ENCODE measurements at places on chromosomes 6 and 20.

DNA sequence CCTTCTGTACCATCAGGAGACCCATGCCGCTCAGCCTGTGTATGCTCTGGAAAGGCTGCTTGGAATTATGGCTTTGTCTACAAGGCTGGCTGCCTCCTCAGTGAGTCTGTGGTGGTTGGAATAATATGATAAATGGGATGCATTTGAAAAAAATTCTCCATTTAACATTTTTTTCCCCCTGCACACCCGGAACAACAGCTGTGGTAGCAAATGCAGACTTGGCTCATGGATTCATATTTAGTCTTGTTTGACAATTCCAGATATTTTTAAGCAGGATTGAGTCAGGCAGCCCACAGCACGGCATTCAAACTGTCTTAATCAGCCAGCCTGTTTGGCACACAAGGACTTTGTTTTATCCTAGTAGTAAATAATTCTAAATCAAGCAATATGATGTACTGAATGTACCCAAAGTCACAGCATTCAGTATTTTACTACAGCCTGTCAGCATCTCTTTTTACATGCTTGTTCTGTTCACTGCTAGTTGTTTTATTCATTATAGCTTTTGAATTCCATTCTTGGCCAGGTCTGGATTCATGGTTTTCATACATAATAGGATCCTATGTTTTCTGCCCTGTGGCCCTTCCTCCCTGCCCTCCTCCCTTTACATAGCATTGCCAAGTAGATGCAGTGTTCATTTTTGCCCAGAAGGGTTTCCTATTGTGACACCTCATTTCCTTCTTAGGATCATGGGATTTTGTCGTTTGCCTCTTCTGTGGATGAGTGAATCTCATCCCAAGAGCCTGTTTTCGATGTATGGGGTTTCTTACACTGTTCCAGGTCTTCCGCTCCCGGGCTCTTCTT lies 68.1 kb downstream of the LRRC1 start:
- no peak for DNase-seq

GRCh38 chr20:59416916-59417315 lies 116.5 kb downstream of the EDN3 start:
- DNase-seq: no peak

GRCh38 chr20:60334911-60335310 lies 376.7 kb downstream of the CDH26 start:
- no peak for DNase-seq

DNA sequence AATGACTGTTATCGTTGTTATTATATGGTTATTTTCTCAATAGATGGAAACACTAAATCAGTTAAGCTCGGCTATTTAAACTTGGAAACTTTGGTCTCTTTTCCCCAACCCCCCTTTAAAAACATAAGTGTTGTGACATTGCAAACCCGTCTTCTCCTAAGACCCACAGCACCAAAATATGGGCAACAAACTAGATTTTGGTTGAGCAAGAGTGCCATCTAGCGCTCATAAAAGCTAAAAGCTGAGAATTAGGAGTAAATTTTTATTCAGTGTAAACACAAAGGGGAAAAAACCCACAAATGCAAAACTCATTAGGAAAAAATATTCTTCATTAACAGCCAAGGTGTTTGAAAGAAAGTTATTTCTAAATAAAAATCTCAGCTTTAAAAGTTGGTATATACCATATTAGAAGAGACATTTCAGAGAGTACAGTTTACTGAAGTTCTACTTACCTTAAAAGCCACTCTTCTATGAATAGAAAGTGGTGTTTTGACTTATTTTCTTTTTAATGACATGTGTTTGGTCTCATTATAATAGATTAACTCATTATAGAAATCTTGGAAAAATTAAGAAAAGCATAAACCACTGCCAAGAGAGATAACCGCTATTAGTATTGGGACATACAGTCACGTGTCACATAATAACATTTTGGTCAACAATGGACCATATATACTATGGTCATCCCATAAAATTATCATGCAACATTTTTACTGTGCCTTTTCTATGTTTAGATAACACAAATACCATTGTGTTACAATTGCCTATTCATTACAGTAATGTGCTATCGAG lies 21.1 kb downstream of the SESN1 start:
- DNase-seq: peak; percentile 29

DNA sequence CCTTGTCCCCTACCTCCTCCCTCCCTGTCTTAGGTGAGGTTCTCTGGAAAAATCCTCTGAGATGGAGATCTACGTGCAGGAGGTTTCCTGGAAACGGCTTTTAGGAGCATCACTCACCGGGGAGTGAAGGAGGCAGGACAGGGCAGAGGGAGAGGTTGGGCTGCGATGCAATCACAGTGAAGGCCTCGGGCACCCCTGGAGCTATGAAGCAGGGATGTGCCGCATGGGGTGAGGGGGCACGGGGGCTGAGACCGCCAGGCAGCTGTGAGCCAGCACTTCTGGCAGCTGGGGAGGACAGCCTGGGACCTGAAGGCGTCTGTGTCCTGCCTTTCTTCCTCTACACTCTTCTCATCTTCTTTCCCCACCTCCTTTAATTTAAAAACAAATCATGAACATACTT lies 12.9 kb upstream of the GLP1R start:
- no peak for DNase-seq

DNA sequence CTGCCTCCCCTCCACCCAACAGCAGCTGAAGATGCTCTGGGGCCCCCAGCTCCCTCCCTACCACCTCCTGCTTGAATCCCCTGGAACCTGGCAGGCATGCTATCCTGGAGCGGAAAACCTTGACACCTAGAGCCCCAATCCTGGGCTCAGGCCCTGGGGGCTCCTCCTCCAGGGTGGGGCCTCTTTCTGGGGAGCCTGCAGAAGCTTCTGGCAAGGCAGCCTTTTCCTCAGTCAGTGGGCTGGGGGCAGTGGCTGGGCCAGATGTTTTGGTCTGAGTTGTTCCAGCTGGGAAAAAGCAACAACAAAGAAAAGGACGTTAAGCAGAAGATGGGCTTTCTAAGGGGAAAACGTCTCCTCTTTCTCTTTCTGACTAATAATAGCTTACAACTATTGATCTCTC lies 21.1 kb downstream of the KIAA1755 start:
- DNase-seq: no peak

DNA sequence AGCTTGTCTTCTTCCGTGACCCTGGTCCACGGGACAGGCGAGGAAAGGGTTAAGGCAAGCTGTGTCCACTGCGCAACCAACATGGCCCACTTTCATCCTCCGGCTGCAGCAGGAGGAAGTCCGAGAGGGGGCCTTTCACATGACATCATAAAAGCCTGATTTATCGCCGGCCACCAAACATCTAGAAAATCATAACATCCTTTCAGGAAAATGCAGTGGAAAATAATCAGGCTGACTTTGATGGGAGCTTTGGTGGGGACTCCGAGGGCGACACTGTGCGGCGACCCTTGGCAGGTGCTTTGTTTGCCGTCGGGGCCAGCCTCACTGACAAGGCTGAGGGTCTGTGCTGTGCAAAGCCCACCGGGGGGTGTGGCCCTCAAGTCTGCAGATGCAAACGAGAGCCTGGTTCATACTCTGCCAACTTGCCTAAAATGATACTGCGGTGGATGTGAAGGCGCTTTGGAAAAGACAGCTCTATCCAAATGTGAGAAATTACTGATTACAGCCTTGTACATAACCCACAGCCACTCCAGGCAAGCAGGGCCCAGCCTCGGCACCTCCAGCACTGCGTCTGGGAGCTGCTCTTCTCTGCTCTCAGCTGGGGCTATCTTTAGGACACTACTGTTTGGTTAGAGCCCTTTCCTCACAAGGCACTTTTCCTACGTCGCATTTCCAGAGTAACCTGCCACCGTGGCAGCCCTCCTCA lies 25.7 kb downstream of the FOXC1 start:
- DNase-seq: no peak

DNA sequence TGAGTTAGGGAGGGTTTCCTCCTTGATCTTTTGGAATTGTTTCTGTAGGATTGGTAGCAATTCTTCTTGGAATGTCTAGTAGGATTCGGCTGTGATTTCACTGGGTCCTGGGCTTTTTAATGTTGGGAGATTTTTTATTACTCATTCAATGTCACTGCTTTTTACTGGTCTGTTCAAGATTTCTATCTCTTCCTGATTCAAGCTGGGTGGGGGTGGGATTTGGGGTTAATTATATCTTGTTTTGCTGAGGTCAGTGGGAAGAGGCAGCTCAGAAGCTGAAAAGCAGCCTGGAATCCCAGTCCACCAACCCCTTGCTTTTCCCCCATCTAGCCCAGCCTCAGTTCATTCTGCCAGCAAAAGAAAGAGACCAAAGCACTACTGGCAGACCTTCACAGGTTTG lies 39.6 kb downstream of the SUMO4 start:
- no peak for DNase-seq

DNA sequence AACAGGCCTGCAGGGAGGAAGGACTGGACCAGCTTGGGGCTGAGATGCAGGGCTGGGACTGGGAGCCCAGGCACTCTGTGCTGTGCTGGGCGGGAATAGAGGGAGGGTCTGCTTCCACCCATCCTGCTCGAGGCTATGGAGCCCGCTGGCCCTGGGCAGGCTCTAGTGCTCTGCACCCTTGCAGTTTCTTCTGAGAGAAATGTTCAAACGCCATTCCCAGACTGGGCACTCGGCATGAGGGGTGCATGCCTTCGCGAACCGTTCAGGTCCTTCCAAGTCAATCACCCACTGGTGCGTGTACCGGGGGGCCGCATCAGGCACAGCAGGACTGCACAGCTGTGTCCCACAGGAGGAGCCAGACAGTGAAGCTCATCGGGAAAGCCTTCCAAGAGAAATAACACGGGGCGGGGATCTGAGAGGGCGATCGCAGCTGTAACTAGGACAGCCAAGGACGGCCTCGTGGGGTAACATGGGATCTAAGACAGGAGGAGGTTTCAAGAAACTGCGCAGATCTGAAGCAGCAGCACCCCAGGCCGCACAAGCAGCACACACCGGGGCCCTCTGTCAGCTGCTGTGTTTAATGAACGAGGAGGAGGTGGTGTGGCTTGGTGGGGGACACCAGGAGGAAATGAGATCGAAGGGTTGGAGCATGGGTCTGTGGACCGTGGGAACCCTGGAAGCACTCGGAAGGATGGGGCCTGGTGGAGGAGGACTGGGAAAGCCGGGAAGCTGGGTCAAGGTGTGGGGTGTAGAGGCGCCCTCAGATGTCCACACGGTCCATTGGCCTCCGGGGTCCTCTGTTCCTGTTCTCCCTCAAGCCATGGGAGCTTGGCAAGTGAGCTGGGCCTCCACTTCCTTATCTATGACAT lies 26.1 kb upstream of the PYGB start:
- no peak for DNase-seq

Data from pulmonary artery endothelial cell (primary cell).